ENCODE measurements at places on chromosomes 2 and 18. TPM values are rescaled to one million over a fixed set of nuclear protein-coding genes. Genes with fewer than 3 reads are reported as not detected.
A peak's percentile ranks its signal among the peaks of the same experiment; 100 is the strongest.

Gene SIX2
- 22.6 TPM for polyA plus RNA-seq

Gene EMILIN1
- 57.7 TPM for polyA plus RNA-seq

Gene RAD51AP2
- 0.38 TPM for polyA plus RNA-seq

Gene SP5
- 0.47 TPM for polyA plus RNA-seq

Gene DYNAP
- 0.08 TPM for polyA plus RNA-seq

GRCh38 chr2:111918383-111918806 is 20.0 kb downstream of the MERTK start:
- no peak for DNase-seq

GRCh38 chr2:168200930-168201583 is 46.3 kb downstream of the STK39 start:
- DNase-seq = peak; percentile 39

DNA sequence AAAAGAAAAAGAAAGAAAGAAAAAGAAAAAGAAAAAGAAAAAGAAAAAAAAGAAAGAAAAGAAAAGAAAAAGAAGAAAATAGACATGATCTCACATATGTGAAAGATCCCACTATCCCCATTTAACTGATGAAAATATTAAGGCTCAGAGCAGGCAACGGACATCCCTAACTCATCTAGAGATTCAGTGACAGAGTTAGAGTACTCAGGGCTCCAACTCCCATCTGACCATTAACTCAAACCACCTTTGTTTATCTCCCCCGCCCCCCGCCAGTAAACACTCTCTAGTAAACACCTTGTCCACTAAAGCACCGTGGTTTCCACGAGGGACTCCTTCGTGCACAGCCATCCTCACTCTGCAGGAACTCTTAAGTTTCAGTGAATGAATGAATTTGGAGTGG is 142.9 kb downstream of the TGIF1 start:
- no peak for DNase-seq

- DNase-seq = no peak
Measured at GRCh38 chr18:43847164-43848091, 570.1 kb upstream of the SYT4 start.

DNA sequence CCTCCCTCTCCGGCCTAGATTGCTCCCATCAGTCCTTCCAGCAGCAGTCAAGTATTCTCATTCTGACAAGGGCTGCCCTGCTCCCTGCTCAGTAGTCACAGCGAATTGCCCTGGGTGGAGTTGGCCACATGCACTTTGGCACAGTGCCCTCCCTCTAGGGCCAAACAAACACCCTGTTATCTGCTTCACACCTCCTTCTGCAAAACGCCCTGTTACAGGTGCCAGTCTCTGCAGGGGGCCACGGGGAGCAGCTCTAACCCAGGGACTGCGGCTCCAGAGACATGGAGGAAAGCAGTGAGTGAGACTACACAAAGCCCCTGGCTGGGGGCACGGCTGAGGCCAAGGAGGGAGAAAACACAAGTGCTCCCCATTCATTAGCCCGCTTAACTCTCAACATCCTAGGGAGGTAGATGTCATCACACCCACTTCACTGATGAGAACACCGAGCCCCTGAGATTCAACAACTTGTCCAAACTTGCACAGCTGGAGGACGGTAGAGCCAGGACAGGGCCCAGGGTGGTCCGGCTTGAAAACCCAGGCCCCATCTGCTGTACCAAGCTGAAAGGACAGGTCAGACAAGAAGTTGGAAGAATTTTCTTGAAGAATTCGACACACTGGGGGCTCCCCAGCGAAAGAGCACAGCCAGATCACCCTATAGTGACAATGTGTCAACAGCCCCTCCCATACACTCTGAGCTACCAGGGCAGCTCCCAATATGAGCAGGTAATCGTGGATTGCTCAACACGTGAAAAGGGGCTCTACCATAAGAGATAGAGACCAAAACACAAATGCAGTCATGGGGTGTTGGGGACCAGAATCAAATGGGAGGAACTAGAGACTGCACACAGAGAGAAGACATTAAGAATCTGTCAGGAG is 8.7 kb upstream of the TFCP2L1 start:
- DNase-seq = no peak

GRCh38 chr18:11407940-11408339 is 201.5 kb upstream of the SLC35G4 start:
- no peak for DNase-seq

GRCh38 chr2:232534940-232535651 is 4.4 kb upstream of the CHRNG start:
- no peak for DNase-seq

- no peak for DNase-seq
Measured at GRCh38 chr2:148135705-148136104, 114.8 kb downstream of the MBD5 start.

DNA sequence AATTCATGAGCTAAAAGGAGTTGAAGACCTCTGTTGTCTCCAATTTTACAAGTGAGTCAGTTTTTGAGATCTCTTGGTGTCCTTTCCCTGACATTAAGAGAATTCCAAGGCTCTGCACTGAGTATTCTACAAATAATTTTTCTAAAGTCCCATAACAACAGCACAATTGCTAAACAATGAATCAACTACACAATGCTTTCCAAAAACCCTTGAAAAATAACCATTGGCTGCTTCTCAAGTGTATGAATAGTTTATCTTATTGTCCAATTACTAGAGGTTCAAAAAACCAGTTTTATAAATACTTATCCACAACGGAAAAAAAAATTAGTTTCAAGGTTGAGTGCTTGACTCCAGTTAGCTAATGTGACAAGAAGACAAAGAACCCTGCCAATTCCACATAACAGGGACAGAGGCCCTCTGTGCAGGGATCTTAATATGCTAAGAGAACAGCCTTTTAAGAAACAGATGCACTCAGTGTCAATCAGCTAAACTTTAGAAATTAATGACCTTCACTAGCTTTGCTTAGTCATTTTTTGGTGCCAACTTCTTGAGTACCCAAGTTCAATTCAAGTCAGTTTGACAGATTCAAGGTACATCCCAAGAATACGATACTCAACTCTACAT is 266.6 kb upstream of the CYP26B1 start:
- no peak for DNase-seq

DNA sequence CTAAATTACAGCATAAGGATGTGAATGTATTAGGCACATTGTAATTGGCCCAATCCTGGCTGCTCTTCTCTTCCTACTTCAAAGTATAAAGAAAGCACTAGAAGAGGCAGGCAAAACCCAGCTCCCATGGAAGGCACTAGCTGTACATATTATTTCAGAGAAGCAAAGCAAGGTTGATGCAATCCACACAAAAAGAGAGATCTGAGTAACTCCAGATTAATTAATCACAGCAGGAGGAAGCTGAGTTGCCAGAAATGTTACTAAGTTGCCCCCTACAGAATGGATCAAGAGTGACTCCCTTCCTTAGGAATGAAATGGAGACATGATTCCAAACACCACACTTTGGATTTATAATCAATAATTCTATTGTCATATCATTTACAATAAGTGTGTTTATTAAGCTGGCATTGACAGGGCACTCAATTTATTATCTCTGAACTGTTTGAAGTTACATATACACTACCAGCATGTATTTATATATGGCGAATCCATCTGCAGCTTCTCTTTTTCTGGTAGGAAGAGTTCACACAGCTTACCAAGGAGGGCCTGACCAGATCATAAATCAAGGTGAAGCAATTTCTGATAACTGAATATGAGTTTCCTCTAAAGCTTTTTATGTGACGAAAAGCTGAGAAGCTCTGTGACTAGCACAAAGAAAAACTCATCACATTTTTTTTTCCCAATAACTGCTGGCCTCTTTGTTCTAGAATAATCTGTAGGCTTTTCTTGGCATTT is 393.1 kb upstream of the LYPD1 start:
- DNase-seq = no peak

DNA sequence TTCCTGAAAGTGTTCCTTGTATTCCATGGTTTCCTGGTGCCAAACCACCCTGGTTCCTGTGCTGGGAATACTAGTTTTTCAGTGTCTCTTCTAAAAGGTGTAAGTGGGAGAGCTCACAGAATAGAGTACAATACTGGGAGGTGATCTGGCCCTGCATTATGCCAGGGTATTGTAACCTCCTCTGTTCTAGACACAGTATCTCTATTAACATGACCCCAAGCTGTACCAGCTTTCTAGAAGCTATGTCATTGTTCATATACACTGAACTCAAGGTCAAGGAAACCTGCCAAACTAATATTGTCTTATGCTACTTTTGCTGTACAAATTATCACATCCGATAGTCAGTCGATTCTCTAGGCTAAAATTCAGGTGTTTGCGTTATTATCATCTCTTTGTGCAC is 32.7 kb downstream of the SETBP1 start:
- DNase-seq = no peak

DNA sequence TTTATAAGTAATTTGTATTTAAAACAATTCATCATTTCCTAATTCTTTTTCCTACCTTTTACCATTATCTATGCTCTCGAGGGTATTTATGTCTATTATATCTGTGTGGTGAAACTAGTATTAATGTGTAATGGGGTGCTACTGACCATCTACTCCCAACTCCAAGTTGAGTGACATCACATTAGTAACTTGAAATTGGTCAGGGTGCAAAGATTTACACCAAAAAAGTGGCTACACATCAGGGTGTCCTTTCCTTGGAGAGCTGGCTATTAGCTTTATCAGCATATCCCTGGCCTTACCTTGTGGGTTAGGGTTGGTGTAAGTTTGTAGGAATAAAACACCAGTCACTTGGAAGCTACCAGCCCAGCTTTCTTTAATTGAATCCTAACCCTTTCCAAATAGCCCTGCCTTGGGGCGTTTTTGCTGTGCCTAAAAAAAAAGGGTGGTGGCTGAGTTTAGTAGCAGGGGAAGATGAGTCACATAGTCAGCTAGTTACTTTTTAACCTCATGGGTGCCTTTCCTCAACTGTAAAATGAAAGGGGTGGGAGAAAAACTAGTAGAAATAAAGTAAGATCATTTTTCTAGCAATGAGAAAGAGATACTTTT is 14.0 kb downstream of the ANXA4 start:
- DNase-seq = no peak

DNA sequence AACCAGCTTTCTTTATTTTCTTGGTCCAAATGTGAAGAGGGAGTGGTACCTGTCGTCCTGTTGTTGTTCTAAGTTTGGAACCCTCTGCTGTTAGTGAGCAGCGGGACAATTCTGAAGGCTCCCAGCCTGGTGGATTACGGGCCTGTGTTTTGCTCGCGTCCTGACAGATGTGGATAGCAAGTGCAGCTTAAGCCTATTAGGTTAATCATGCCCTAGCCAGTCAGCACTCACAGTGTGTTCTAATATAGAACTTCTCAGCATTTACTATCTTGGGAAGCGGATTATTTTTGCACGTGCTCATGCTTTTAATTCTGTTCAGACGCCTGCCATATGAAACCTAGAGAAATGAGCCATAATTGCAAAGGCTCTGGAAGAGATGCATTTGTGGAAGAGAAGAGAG is at the start of gene PCARE:
Gene PCARE, minus strand, starts transcription at position 113 of the 400 bp plus-strand sequence. CDS start 262 bp downstream, outside the sequence.
- no peak for DNase-seq

- DNase-seq = no peak
Measured at GRCh38 chr18:60676815-60677214, 304.2 kb upstream of the MC4R start.

DNA sequence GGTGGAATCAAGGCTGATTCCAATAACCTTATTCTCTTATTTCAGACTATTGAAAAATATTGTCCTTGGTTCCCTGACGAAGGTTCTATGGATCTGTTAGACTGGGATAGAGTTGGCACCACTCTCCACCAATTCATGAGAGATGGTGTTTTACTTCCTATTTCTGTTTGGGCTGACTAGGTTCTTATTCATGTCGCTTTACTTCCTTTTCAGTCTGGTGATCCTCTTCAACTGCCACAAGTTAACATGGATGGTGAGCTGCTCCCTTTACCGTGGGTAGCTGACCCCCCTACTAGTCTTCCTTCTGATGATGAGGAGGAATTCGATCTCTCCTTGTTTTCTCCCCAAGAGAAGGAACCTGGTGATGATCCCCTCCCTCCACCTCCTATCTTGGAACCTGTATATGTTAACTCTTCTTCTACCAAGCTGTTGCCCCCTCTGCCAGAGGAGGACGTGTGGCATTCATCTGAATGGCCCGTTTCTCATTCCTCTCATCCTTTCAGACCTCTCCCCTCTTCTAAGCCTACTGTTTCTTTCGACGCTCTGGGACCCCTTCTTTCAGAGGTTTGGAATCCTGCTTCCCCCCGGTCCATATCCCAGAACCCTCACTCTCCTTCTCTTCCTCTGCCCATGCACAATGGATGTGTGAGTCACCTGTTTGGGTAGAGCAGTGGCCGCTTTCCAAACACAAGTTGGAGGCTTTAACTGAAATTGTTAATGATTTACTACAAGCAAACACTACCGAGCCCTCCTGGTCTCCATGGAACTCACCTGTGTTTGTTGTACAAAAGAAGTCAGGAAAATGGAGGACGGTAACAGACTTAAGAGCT is 13.5 kb upstream of the CNOT11 start:
- DNase-seq = peak; percentile 45

- no peak for DNase-seq
Measured at GRCh38 chr2:17850151-17850550, 28.3 kb upstream of the KCNS3 start.

DNA sequence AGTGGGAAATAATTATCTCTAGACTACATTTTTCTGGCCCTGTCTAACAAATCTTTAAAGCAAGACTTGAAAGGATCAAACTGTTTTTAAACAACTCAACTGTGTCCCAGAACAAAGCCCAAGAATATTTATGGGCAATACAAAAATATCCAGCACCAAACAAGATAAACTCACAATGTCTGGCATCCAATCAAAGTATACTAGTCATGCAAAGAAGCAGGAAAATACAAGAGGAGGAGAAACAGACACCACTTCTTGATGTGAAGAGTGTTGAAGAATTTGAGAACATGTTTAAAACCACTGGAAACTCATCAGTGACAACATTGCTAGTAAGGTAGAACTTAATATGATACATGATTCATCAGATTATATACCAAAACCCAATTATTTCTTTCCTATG is 66.1 kb upstream of the CDC42EP3 start:
- no peak for DNase-seq

DNA sequence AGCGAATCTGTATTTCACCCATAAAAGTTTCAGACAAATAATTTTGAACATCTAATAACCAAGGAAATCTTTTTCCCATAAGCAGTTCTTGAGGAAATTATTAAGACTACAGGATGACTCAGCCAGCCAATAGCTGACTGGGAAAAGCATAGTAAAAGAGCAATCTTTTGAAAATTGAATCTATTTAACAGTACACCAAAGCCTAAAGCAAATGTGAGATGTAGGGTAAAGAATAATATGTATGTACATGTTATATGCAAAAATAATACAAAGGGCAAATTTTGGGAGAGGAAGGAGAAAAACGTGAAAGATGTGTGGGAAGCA is 12.6 kb upstream of the KDSR start:
- no peak for DNase-seq

DNA sequence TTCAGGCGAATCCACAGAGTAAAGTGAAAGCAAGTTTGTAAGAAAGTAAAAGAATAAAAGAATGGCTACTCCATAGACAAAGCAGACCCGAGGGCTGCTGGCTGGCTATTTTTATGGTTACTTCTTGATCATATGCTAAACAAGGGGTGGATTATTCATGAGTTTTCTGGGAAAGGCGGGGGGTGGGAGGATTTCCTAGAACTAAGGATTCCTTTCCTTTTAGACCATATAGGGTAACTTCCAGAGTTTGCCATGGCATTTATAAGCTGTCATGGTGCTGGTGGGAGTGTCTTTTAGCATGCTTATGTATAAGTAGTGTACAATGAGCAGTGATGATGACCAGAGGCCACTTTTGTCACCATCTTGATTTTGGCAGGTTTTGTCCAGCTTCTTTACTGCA is 59.8 kb downstream of the SLC4A3 start:
- no peak for DNase-seq
